ENCODE measurements at places on chromosomes 12 and 14. TPM values are rescaled to one million over a fixed set of nuclear protein-coding genes. Genes with fewer than 3 reads are reported as not detected.

The ANKRD33 gene
- not detected for polyA plus RNA-seq

- no peak for DNase-seq
These were observed 76.2 kb upstream of the RASSF8 start for GRCh38 chr12:25882266-25882665.

GRCh38 chr14:88270776-88271175 lies 52.3 kb downstream of the KCNK10 start:
- no peak for DNase-seq

GRCh38 chr12:130680451-130680990 lies 35.6 kb downstream of the RIMBP2 start:
- DNase-seq: no peak

- peak; percentile 94 for DNase-seq
These were observed 65.6 kb upstream of the PTGR2 start for GRCh38 chr14:73785834-73786635.

DNA sequence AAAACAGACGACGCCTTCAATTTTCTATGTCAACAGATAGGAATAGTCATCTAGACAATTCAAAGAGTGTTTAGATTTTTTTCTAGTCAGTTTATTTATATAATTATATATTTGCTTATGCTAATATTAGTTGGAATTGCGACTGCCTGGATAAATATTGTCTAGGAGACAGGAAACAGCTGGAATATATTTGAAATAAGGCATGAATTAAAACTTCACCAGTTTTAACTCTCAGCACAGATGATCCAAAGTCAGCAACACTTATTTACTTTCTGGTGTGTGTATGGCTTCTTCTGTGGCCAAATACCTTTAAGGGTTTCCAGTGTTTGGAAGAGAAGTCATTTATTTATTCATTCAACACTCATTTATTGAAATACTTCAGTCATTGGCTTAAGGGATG lies 1215.4 kb upstream of the USP15 start:
- DNase-seq: no peak

The CD69 gene
- 2.3 TPM for polyA plus RNA-seq
